ENCODE measurements at places on chromosomes 12 and 14.
A peak's percentile ranks its signal among the peaks of the same experiment; 100 is the strongest.

DNA sequence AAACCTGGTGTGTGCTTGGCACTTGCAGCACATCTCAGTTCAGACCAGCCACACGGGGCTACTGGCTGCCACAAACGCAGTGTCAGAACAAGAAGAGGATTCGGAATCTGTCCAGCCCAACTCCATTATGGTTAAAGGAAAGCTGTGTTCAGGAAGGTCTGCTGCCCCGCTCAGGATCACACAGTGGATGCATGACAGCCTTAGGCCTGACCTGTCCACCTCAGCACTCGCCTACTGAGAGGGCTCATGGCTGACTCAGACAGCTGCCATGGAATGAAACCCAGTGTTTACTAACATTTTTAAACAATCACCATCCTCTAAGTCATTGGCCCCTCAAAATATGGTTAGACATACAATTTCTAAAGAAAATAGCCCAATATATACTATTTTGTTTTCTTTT lies 5.6 kb upstream of the NIN start:
- DNase-seq = no peak

GRCh38 chr12:1660304-1661187 lies 30.3 kb upstream of the ADIPOR2 start:
- no peak for DNase-seq

GRCh38 chr12:113041560-113041959 lies 15.0 kb upstream of the DTX1 start:
- no peak for DNase-seq

DNA sequence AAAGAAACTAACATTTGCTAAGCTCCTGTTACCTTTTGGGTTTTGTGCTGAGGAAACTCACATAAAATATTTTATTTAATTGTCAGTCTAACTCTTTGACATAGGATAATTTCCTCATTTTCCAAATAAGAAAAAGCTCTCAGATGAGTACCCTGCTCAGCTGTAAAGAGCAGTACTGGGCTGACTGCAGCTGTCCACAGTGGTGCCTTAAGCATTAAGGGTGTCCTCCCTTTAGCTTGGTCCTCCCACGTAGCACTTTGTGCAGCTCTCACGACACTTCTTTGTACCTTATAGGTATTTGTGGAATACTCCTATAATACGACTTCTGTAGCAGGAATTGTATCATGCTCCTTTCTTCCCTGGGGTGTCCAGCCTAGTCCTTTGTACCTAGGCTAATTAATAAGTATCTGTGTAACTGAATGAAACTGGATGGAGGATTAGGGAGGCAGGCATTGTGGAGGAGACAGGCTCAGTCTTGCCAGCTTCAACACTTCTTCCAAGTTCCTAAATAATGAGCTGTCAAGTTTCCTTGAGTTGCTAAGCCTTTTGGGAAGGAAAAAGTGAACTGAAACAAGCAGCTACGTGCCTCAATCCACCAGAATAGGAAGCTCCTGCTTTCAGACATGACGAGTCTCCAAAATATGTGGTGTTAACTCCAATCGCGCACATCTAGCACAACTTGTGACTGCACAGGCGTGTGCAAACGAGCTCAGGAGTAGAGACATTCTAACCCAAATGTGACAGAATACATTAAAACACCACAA lies 123.0 kb downstream of the SLC38A4 start:
- no peak for DNase-seq

GRCh38 chr12:6786416-6787094 lies 2.8 kb upstream of the CD4 start:
- no peak for DNase-seq

DNA sequence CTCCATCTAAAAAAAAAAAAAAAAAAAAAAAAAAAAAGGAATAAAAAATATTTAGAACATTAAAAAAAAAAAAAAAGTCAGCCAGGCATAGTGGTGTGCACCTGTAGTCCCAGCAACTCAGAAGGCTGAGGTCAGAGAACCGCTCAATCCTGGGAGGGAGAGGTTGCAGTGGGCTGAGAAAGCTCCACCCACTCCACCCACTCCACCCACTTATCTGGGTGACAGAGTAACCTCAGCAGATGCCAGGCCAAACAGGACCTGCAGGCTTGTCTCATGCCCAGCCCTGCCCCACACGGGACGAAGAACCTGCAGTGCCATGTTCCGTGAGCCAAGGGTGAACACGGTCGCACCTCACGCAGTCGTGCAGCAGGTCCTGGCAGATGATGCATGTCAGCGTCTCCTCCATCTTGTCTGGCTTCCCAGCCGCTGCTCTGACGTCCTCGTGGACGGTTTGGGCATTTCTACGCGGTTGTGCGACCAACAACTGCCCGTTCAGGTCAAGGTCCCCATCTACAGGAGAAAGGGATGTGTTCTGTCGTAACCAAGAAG lies 28.6 kb downstream of the CHFR start:
- DNase-seq = no peak

GRCh38 chr12:125169870-125170269 lies 104.6 kb downstream of the AACS start:
- no peak for DNase-seq

DNA sequence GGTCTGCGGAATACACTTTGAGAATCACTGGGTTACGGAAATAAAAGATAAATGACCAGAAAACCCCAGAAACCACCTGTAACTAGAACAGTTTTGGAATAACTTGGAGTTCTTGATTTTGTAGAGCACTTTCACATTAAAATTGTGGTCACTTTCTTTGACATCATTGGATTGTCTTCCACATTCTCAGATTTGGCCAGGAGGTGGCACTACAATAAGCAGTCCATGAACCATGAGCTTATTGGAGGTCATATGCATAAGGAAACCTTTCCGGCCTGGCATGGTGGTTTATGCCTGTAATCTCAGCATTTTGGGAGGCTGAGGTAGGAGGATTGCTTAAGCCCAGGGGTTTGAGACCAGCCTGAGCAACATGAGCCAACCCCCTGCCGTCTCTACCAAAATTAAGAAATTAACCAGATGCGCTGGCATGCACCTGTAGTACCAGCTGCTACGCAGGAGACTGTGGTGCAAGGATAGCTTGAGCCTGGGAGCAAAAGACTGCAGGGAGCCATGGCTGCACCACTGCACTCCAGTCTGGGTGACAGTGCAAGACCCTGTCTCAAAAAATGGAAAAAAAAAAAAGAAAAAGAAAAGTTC lies 107.7 kb upstream of the CAND1 start:
- no peak for DNase-seq

- no peak for DNase-seq
Measured at GRCh38 chr14:93960108-93960475, 16.3 kb downstream of the ASB2 start.

GRCh38 chr12:51870504-51870903 lies 17.4 kb upstream of the ANKRD33 start:
- no peak for DNase-seq

GRCh38 chr14:75430116-75430515 lies 2.3 kb downstream of the JDP2 start:
- DNase-seq = no peak

DNA sequence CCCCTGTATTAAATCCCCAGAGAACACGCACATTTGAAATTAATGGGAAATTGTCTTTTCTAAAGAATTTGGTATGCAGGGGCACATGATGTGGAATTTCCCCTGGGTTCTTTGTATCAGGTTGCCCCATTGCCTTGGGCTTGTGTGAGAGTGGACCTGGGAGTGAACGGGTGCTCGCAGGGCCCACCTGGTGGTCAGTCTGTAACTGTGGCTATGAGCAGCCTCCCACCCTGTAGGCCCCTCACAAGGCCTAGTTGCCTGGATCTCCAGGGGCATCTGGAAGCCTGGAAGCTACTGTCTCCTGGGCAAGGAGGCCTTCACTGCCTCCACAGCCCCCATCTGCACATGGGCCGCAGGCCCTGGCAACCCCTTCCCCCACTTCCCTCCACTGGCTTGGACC lies 96.7 kb downstream of the SLC25A47 start:
- DNase-seq = no peak

DNA sequence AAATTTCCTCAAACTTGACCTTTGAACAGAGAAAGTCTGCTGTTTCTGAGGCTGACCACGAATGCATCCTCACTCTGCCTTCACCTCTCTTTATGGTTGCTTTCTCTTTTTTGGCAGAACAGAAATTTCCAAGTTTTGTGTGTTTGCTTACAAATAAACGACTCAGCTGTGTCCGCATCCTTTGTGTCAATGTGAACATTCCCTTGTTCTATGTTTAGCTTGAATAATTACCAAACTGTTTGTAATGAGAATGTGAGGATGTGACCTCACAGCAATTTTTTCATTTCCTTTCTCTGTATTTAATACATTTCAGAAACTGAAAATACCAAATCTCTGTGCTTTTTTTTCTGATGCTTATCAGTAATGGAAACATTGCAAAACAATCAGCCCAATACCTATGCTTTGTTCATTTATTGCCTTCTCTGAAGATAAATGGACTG lies 410.9 kb downstream of the EGLN3 start:
- no peak for DNase-seq

- no peak for DNase-seq
Measured at GRCh38 chr14:55212634-55213033, 21.2 kb upstream of the DLGAP5 start.

GRCh38 chr12:54197010-54197409 lies 8.2 kb upstream of the SMUG1 start:
- DNase-seq = no peak

DNA sequence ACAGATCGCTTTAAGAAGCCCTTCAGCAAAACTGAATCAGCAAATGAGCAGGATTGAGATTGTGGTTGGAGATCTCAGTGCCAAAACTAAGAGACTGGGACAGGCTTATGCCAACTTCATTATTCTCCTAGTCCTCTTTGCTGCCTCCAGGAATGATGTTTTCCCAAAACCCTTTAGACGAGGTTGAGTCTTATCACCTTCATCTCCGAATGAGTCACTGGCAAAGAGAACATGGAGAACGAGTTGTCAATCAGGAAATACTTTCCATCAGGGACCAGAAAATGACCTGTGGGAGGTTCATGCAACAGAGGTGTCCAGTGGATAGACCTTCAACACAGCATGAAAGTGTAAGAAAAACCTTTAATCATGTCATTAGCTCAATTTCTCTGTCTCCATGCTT lies 461.5 kb downstream of the RMST start:
- DNase-seq = no peak

GRCh38 chr14:82070040-82070439 lies 536.4 kb upstream of the SEL1L start:
- no peak for DNase-seq

DNA sequence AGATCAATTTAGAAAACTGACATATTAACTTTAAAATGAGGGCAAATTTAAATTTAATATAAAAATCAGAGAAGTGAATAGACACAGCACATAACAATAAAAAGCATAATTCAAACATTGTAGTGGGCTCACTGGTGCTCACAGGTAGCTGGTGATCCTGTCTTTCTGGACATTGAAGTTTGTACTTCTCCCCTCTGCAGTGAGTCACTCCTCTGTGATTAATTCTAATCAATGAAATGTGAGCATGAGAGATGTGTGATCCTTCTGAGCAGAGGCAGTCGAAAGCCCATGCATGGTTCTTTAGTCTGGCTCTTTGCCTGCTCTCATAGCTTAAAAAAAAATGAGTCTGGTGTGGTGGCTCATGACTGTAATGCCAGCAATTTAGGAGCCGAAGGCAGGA lies 59.0 kb upstream of the RERGL start:
- no peak for DNase-seq

- peak; percentile 27 for DNase-seq
Measured at GRCh38 chr12:109277899-109278762, 31.0 kb downstream of the FOXN4 start.

- no peak for DNase-seq
Measured at GRCh38 chr14:71625891-71626701, 306.1 kb upstream of the RGS6 start.

- peak; percentile 59 for DNase-seq
Measured at GRCh38 chr12:11581179-11581755, 68.2 kb upstream of the ETV6 start.

GRCh38 chr12:40953076-40953475 lies 235.0 kb upstream of the PDZRN4 start:
- no peak for DNase-seq

- no peak for DNase-seq
Measured at GRCh38 chr12:91655966-91656365, 473.3 kb upstream of the DCN start.

- no peak for DNase-seq
Measured at GRCh38 chr14:53541411-53541810, 388.3 kb upstream of the DDHD1 start.

- DNase-seq = no peak
Measured at GRCh38 chr12:97745406-97746101, 282.9 kb downstream of the RMST start.

GRCh38 chr14:31336646-31337045 lies 83.7 kb downstream of the HEATR5A start:
- no peak for DNase-seq

- DNase-seq = no peak
Measured at GRCh38 chr14:104293851-104294627, 155.7 kb downstream of the KIF26A start.

DNA sequence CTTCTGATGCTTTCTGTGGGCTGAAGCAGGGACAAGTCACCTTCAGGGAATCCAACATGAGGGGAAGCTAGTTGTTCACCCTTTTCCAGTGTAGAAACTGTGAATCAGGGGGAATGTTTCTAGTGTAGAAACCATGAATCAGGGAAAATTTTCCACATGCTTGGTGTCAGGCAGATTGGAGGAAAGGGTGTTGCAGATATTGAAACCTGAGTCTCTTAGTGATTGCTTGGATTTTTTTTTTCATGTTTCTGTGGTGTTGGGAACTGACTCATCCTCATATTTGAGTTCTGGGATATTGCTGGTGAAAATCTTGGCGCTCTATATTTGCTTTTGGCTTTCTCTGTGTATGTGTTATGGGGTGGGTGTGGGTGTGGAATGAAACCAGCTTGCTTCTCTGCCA lies 144.5 kb upstream of the FBXO33 start:
- DNase-seq = no peak

DNA sequence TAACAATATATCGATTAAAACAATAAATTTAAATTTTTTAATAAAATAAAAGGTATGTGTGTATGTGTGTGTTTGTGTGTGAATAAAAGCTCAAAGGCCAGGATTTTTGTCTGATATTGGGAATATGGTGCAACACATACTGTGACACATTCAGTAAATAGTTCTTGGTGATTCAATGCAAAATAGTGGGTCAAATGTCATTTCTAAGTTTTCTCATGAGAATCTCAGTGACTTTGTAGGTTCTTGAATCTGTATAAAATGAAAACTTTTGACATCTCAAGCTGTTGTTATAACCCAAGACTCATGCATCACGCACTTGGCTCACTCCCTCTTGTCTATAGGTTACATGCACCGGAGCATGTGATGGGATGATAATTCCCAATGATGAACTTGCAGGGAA lies 16.2 kb upstream of the MED6 start:
- DNase-seq = no peak

GRCh38 chr14:54713379-54713778 lies 146.5 kb downstream of the SAMD4A start:
- no peak for DNase-seq

GRCh38 chr14:105508069-105508468 lies 17.0 kb downstream of the TEDC1 start:
- no peak for DNase-seq

GRCh38 chr12:5874514-5874913 lies 70.5 kb downstream of the ANO2 start:
- no peak for DNase-seq

GRCh38 chr12:85740186-85740585 lies 96.0 kb downstream of the RASSF9 start:
- DNase-seq = peak; percentile 11

- DNase-seq = no peak
Measured at GRCh38 chr14:74509587-74510222, 16.1 kb downstream of the ISCA2 start.

All from right lung (tissue), 10 donors.